ENCODE measurements at places on chromosomes 6 and 20.

DNA sequence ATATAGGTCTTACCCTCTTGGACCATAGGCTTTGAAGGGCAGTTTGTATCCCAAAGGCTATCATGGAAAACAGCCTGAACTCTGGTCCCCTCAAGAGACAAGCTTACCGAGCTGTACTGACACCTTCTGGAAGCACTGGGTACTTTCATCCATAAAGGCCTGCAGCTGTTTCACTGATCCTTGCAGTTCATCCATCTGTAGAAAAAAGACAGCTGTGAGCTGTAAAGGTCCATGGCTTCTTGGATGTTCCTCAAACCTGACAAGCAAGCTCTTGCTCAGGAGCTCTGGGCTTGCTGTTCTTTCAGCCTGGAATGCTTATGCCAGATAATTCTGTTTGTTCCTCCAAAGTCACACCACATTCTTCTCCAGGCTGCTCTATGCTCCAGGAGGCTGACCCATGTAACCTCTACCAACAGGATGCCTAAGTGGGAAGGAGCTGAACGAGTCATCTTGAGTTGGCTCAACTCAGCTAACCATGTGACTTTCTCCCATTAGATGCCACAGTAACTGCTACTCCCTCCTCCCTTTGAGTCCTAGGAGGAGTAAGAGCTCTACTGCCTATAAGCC lies 8.8 kb upstream of the NDRG3 start:
- DNase-seq = no peak

- no peak for DNase-seq
Observed at GRCh38 chr6:97214671-97215070, 68.3 kb downstream of the MMS22L start.

GRCh38 chr20:8530022-8530421 lies 398.0 kb downstream of the PLCB1 start:
- DNase-seq = no peak

GRCh38 chr20:52103335-52103912 lies 88.2 kb downstream of the ZFP64 start:
- DNase-seq = no peak

- no peak for DNase-seq
Observed at GRCh38 chr6:107689951-107690642, 134.0 kb downstream of the SCML4 start.

GRCh38 chr6:159325476-159325875 lies 156.3 kb downstream of the FNDC1 start:
- DNase-seq = no peak
